ENCODE measurements at places on chromosomes 1 and 21.

DNA sequence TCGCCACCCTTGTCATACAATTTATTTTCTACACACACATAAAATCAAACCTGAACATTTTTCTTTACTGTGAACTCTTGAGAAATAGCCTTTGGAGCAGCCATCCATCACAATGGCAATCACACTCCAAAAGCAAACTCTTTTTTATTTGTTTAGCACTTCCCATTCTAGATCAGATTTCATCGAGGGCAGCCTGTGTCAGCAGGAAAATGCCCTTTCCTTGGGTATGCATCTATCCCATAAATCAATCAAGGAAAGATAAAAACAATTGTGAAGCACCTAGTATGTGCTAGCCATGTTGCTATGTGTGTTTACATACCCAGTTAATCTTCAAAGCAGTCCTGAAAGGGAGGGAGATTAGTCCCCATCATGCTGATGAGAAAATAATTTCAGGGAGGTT lies 484.1 kb upstream of the USP24 start:
- no peak for DNase-seq

GRCh38 chr1:51297401-51298321 lies 32.7 kb downstream of the TTC39A start:
- DNase-seq, result no peak

- no peak for DNase-seq
These were observed 13.9 kb downstream of the WNT2B start for GRCh38 chr1:112522621-112523020.

- DNase-seq, result no peak
These were observed 43.6 kb downstream of the EPHB2 start for GRCh38 chr1:22754106-22754768.

DNA sequence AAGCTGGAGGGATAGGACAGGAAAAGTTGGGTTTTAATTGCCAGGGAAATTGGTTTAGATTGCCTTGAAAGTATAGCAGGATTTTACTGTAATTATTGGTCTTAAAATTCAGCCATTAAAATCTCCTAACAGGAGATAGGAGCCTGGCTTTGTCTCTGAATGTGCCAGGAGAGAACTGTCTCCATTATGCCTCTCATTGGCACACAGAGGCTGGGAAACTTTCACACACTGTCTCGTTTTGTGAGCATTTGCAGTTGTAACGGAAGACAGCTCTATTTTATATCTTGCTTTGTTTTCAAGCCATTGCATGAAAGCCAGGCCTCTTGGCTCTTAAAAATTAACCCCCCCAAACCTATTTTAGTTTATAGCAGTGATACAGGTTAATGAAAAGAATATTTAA lies 12.5 kb downstream of the DNAJC6 start:
- no peak for DNase-seq

- DNase-seq, result no peak
These were observed 570.5 kb downstream of the PTPRU start for GRCh38 chr1:29806646-29807319.

GRCh38 chr1:241715956-241716355 lies 63.9 kb downstream of the WDR64 start:
- no peak for DNase-seq

GRCh38 chr1:158150523-158150922 lies 30.2 kb upstream of the CD1D start:
- DNase-seq, result no peak

DNA sequence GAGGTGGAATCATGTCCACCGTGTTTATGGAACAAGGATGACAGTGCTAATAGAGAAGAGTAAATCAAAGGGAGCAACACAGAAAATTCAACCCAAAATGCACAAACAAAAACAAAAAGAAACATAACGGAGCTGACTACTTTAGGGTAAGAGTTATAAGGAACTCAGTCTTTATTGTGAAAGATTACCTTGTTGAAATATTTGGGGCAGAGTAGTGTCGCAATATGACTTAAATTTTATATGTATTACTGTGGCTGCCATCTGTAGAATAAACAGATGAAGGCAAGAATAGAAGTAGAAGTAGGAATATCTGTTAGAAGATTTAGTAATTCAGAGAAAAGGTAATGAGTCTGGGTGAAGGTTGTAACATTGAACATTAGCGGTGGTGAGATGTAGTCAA lies 913.9 kb downstream of the BRINP3 start:
- no peak for DNase-seq

DNA sequence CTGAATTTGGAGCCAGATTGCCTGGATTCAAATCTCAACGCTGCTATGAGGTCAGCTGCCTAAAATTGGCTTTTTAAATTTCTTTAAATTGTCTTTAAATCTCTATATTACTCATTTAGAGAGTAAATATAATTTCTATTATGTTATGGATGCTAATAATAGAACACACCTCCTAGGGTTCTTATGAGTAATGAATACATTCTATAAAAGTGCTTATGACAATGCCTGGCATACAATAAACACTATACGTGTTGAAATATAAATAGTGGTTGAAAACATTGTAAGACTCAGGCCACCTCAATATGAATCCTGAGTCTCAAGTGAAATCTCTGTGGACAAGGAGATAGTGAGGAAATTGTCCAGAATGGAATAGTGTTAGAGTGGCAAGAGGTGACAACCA lies 31.0 kb upstream of the PHGDH start:
- DNase-seq, result no peak

- DNase-seq, result no peak
These were observed 25.6 kb upstream of the TMCO2 start for GRCh38 chr1:40221977-40222772.

DNA sequence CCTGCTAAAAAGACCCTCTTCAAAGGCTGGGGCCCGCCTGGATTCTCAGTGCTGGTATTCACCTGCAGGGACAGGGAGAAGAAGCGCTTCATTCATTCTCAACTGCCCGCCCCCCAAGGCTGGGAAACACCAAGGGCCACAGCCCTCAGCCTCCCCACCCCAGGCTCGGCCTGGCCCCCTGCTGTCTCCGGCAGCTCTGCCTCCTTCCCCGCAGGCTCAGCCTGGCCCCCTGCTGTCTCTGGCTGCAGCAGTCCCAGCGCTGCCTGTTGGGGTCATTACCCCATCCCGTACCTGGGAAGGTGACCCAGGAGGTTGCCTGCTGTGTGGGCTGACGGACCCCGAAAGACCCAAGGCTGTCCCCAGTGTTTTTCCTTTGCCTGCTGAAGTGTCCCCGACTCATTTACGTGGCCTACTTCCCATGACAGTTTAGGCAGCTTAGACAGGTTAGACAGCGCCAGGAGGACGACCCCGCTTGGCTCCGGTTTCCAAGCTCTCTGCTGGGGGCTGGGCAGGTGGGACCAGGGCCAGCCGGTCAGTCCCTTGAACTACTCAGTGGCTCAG lies 22.9 kb upstream of the CLSTN1 start:
- DNase-seq, result no peak

- no peak for DNase-seq
These were observed 20.5 kb downstream of the HTR1D start for GRCh38 chr1:23196627-23197328.
